ENCODE measurements at places on chromosomes 3 and 15.

DNA sequence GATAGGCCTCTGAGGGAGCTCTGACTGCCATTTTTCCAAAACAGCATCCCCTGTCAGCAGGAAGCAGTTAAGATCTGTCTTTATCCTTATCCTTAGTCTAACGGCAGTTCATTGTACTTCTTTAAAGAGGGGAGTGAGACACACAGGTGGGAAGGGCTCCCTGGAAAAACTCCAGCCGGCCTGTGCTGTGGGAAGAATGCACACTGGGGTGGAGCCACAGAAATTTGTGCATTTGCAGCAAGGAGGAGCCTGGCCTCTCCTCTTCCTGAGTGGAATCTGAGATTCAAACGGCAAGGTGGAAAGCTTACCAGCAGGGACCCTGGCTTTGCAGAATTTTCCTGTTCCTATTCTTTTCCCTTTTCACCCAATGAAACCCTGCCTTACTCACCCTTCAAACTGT is 1209.4 kb downstream of the ROBO2 start:
- DNase-seq, result no peak

GRCh38 chr3:194871864-194872668 is 186.4 kb downstream of the FAM43A start:
- peak; percentile 67 for DNase-seq

- no peak for DNase-seq
These were observed 49.9 kb upstream of the P2RY1 start for GRCh38 chr3:152785051-152785450.

GRCh38 chr3:185966655-185967054 is 28.8 kb upstream of the TRA2B start:
- no peak for DNase-seq

GRCh38 chr3:149958171-149958796 is 12.4 kb downstream of the PFN2 start:
- no peak for DNase-seq

GRCh38 chr3:58840949-58841348 is 174.4 kb upstream of the FAM3D start:
- no peak for DNase-seq

- DNase-seq, result no peak
These were observed 3.8 kb downstream of the TYRO3 start for GRCh38 chr15:41562784-41563198.

- no peak for DNase-seq
These were observed 12.6 kb upstream of the BAHD1 start for GRCh38 chr15:40428185-40428584.

- no peak for DNase-seq
These were observed 64.7 kb downstream of the MINAR1 start for GRCh38 chr15:79496838-79497237.

DNA sequence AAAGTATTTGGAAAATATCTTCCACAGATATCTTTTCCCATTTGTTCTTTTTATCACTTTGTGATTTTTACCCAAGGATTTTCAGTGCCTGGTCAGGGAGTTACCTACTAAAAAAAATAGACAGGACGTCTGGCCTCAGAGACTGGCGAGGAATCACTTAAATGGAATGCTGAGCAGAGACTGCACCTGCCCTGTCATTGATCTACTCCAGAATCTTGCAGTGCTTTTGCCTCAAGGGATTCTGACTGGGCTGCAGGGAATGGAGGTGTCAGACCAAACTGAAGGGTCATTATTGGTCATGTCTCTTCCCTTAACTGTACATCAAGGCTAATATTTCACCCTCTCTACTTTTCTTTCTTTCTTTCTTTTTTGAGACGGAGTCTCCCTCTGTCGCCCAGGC is 12.1 kb upstream of the RYR3 start:
- DNase-seq, result no peak

- DNase-seq, result no peak
These were observed 71.0 kb upstream of the ZBED2 start for GRCh38 chr3:111666041-111666735.

DNA sequence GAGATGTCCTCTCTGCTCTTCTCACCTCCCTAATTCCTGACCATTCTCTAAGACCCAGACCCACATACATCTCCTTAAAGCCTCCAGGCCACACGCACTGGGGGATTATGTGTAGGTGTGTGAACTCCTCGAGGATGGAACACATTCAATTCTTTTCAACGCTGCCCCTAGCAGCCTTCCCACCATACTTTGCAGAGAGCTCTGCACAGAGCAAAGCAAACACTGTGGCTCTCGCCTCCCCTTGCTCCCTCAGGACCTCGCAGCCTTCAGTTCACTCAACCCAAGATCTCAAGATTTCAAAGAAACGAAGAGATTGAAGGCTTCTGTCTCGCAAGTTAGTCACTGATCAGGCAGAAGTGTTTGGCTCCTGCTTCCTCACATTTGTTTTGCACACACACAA is 6.0 kb downstream of the ACTC1 start:
- DNase-seq, result no peak

DNA sequence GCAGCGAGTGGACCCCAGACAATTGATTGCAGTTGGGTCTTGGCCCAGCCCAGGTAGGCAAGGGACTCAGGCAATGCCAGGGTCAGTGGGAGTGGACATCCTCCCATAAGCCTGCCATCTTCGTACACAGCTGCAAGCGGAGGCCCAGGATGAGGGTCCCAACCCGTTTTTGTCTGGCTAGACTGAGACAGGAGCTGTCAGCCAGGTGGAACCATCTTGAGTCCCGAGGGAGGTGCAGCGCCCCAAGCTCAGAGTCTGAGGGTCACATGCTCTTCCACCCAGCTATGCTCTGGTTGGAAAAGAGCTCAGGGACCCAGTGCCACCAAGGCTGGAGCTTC is 22.6 kb upstream of the IP6K2 start:
- DNase-seq, result no peak

DNA sequence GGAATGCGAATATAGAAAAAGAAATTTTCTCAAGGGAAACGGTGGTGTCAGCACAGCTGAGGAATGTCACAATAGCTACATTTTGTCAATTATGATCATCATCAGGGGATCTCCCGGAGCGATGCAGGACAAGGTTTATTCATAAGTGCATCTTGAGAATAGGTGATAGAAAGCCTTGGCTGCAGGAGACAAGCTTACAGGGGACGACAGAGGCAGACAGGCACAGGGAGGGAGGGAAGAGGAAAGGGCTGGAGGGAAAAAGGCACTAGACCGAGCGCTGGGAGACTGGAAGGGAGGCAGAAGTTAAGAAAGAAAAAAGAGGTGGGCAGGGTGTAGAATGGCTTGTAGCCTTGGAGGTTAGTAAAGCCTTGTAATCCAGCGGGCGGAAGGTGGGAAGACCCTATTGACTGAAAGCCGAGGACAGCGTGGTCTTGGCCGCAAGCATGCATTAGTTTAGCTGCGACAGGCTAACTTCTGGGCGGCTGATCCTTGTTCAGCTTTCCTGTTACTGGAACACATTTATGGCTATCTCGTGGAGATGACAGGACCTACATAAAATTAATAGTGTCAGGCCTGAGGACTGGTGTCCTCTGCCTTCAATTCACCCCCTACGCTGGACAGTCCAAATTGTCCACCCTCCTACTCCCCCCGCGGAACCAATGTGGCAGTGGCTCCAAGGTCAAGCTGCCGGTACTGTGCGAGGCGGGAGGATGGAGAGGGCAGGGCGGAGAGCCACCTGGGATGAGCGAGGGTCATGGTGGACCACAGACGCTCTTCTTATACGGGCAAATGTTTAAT is 1.4 kb upstream of the NECTIN3 start:
- DNase-seq, result no peak

DNA sequence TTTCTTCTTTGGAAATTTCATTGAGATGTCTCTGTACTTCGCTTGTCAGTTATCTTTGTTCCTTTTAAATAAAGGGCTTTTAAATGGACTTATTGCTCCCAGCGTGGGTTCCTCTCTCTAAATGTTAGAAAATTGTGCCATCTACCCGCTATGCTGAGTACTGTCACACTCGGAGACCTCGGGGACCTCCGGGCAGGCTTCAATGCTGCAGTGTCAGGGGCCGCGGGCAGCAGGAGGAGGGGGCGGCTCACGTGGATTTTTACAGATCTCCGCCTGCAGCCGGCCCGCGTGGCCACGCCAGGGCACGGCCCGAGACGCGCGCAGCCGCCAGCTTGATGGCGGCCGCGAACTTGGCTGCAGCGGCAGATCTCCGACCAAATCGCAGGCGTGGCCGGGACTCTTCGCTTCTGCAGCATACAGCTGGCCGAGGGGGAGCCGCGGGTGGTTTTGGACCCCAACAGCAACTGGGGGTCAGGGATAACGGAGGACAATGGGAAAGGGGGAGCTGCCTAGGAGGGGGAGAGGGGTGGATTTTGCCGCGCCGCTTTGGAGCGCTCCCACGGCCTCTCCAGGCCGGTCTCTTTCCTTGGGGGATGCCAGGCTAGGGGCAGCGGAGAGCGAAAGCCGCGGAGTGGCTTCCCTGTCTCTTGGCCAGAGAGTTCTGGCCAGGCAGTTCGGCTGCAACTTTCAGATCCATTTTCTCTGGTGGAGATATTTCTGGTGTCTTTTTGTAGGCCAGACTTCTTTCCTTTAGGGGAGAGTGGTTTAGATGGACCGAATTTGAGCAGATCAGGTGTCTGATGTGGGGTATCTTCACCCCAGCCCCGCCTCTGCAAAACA is 15.3 kb downstream of the NR2F2 start:
- no peak for DNase-seq

- DNase-seq, result no peak
These were observed 57.9 kb upstream of the SELENOK start for GRCh38 chr3:53949541-53949940.

GRCh38 chr15:25673351-25673750 is 189.8 kb downstream of the ATP10A start:
- DNase-seq, result no peak

GRCh38 chr3:148006508-148006907 is 597.3 kb downstream of the ZIC1 start:
- peak; percentile 19 for DNase-seq

- DNase-seq, result no peak
These were observed 88.1 kb downstream of the VPS8 start for GRCh38 chr3:184899953-184900595.

- DNase-seq, result no peak
These were observed 57.5 kb downstream of the ZPLD1 start for GRCh38 chr3:102492300-102492699.

DNA sequence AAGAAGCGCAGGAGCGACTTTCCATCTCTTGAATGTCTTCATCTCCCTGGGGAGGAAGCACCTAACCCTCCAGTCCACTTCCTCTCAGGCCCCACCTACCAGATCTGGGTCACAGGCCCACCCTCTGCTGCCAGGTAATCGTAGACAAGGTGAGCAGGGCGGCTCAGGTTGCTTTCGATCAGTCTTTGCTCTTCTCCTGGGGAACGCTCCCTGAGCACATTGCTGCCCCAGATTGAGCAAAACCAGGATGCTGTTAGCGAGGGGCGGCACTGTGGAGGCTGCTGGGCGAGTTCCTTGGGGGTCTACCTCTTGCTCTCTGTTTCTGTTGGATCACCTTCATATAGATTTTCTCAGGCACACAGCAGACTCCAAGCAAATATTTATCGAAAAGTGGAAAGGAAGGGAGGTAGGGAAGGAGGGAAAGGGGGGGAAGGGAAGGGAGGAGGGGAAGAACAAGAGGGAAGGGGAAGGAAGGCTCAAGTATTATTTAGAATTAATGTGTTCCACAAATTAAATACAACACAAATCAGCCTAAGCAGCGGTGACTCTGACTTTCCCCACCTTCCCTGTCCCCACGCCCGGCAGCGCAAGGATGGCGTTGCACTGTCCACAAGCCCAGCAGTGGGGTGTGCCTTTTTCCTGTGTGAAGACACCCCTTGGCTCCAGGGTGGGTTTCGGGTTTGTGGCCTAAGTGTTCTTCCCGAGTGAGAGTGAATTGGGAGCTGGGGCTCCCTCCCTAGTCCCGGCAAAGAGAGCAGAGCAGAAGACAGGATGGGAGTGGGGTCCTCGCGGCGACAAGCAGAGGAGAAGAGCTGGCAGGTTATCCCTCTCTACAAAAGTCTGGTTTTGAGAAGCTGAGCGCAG is 6.1 kb upstream of the PCSK6 start:
- no peak for DNase-seq

DNA sequence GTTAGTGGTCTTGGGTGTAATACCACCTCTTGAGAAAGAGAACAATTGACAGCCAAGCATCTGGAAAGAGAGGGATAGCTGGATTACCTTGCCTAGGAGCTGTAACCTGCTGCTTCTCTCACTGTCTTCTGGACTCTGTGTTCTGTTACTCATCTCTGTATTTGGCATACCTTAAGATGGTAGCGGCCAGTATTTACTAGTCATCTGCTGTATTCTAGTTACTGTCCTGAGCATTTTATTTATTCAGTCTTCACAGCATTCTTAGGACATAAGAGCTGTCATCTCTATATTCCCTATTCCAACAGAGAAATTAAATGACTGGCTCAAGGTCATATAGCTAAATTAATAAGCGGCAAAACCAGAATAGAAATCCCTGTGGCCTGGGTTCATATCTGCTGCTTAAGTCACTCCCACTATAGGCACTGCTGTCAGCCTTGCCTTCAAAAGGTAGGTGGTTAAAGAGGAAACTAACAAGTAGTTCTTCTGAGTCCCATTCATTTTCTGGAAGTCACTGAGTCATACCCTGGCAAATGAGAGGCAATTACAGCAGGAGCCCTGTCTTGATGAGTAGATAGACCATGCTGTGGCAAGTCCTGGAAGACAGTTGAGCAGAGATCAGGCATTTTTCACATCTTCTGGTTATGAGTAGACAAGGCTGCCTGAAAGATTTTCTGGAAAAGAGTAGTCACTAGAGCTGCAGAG is 68.2 kb downstream of the RAB7A start:
- DNase-seq, result no peak

DNA sequence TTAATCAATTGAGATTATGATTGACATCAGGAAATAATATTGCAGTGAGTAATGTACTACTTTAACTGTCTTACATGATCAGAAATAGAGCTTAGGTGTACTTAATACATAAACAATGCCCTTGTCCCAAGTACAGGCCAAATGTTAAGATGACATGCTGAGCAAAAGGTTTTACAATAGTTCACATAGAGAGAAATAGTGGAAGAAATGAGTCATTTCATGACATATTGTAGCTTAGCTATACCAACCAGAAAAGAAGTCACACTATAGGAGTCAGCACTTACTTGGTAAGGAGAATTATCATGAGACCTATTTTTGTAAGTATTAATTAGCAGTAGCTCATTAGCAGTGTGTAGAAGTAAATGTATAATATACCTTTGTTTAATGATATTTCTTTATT is 96.4 kb upstream of the NANOGP8 start:
- no peak for DNase-seq

DNA sequence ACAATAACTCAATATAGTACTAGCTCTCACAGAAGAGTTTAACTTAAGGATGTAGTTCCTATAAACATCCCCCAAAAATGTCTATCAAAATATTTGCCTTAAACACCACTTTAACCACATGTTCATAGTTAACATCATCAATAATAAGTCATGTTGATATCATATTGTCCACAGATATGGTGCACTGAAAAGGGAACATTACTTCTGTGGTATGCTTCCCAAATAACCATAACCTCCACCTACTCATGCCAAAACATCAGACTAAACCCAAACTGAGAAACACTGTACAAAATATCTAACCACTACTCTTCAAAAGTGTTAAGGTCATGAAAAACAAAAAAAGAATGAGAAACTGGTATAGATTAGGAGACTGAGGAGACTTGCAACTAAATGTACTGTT is 32.9 kb downstream of the SLC4A7 start:
- DNase-seq, result no peak

Measured in HFF-Myc (cell line).